ENCODE measurements at places on chromosomes 3 and 15. TPM values are rescaled to one million over a fixed set of nuclear protein-coding genes. Genes with fewer than 3 reads are reported as not detected.
A peak's percentile ranks its signal among the peaks of the same experiment; 100 is the strongest.

ANKUB1 gene
- total RNA-seq, result 3.1 TPM

GRCh38 chr3:4523710-4524698 lies 30.9 kb downstream of the ITPR1 start:
- no peak for DNase-seq

CHL1 gene
- total RNA-seq, result 4.2 TPM

KIF7 gene
- 1.5 TPM for total RNA-seq

STRA6 gene
- total RNA-seq, result 0.88 TPM

DNA sequence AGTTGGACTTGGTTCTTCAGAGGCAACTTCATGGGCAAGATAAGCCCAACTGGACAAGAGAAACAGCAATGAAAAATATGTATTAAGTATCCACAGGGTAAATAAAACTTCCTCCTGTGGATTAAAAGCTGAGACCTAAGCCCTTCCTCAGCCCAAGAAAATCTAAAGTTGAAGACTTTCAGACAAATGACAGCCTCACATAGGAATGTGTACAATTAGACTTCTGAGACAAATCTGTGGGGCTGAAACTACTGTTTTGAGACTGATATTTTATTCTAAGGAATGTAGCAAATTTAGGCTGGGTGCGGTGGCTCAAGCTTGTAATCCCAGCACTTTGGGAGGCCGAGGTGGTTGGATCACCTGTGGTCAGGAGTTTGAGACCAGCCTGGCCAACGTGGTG lies 74.2 kb upstream of the IL12A start:
- no peak for DNase-seq

NR2E3 gene
- 2.4 TPM for total RNA-seq

DNA sequence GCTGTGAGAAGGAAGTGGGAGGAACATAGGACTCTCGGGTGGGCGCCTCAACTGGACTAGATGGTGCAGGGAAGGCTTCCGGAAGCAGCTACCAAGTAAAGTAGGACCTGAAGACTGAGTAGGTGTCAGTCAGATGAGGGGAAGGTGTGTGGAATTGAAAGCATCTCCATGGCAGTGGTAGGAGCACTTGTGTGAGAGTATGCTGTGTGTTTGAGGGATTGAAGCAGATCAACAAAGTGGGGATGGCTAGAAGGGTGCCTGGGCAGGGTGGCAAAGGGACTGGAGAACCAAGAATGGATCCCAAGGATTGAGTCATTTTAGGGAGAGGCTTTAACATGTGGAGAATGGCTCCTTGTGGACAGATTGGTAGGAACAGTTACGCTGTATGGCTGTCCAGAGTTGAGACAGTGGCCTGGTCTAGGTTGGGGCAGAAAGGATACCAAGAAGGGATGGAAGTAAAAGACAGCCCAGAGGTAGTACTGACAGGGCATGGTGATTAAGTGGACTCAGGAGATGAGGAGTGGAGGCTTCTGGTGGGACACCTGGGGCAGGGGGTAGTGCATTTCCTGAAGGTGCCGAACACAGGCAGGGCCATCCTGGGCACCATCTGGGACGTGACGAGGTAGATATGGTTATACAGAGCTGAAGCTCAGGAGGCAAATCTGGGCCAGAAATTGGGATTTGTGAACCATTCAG lies 1.5 kb downstream of the UQCC5 start:
- DNase-seq, result no peak

ADAMTS17 gene
- 6.2 TPM for total RNA-seq

BTLA gene
- total RNA-seq, result 1.0 TPM

LRRN1 gene
- 3.9 TPM for total RNA-seq

MNS1 gene
- total RNA-seq, result 4.2 TPM

LACTB gene
- 18.4 TPM for total RNA-seq

- no peak for DNase-seq
Observed at GRCh38 chr3:152298393-152299248, 29.9 kb downstream of the MBNL1 start.

TUBGCP4 gene
- 10.0 TPM for total RNA-seq

GRCh38 chr3:128080323-128081080 lies 28.3 kb downstream of the SEC61A1 start:
- no peak for DNase-seq

GRCh38 chr15:38130740-38131498 lies 121.7 kb upstream of the SPRED1 start:
- DNase-seq, result no peak

DNA sequence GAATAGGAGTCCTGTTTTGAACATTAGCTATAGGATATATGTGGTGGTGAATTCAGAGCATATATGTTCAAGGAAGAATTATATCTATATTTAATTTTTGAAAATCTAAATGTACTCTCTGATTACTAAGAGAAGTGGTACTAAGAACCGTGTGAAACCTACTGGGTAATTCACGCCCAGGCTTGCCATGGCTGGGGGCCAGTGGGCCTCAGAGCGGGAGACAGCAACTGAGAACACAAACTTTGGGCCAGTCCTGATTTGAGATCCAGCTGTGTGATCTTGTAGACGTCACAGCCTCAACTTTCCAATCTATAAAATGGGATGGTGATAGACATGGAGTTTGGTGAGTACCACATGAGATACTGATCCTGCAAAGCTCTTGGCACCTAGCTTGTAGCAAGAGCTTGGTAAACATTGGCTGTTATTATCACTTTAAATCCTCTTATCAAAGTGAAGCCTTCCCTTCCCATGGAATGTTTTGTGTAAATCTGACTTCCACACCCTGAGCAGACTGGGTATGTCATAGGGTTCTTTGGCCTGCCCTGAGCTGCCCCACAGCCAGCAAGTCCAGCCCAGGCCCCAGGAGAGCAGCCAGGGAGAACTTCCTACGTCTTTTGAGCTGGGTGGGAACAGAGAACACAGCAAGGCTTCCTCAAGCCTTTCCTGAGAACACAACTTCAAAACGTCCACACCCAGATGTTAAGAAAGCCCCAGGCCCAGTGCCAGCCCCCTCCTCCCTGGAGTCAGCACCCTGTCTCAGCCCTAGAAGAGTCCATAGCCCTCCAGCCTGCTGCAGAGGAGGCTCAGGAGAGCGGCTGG lies 8.2 kb upstream of the PAQR5 start:
- DNase-seq, result peak; percentile 85

GNAT1 gene
- not detected for total RNA-seq

DNA sequence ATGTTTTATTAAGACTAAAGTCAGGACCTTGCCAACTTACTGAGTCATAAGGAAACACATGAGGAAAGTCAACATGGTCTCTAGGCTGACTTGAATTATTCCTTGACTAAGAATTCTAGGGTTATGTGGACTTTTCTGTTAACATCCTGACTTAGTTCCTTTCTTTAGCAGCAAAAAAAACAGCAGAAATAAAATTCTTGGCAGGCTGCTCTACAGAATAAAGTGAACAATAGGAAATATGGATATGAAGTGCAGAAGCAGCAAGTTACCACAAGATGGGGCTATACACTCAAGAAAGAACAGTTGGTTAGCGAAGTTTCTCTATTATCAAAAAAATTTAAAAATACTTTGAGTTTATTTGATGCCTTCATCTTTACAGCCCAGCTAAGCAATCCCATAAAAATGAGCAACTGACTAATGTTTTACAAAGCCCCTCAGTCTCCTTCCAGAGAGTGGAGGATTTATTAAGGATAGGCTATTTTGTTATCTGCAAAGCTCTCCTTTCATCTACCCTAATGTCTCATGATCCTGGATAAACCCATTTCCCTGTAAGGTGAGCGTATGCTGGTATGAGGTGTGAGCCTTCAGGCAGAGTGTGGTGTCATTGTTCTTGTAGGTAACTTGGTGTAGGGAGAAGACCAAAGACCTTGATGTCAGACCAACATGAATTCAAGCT lies 23.1 kb upstream of the MCCC1 start:
- no peak for DNase-seq

DNA sequence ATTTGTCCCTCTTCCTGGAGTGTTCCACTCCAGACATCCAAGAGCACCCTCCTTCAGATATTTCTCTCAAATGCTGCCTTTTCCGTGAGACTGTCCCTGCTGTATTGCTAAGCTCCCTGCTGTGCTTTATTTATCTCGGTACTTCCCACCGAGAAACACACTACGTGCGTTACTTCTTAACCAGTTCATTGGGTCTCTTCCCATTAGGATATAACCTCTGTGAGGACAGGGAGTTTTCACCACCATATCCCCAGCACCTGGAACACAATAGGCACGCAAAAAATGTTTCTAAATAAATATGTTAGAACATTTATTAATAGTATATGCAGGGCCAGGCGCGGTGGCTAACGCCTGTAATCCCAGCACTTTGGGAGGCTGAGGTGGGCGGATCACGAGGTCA lies 308.7 kb upstream of the IL12A start:
- DNase-seq, result no peak

SHC4 gene
- total RNA-seq, result 0.20 TPM

- no peak for DNase-seq
Observed at GRCh38 chr15:56538901-56539545, 74.1 kb upstream of the MNS1 start.

DNA sequence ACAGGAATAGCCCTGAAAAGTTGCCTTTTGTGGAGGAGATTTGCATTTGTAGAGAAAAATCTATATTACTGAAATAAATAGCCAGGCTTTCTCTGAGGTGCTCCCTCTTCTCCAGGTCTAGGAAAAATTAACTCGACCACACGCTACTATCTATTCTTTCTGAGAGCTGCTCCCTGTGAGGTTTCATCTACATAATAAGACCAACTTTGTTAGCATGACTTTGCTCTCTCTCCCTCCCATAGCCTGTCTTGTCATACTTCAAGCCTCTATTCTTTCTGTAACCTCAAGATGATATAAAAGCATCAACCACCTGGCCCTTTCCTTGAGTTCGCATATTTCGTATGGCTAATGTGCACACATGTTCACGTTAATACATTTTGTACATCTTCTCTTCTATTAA lies 75.8 kb upstream of the STRIT1 start:
- DNase-seq, result no peak

DNA sequence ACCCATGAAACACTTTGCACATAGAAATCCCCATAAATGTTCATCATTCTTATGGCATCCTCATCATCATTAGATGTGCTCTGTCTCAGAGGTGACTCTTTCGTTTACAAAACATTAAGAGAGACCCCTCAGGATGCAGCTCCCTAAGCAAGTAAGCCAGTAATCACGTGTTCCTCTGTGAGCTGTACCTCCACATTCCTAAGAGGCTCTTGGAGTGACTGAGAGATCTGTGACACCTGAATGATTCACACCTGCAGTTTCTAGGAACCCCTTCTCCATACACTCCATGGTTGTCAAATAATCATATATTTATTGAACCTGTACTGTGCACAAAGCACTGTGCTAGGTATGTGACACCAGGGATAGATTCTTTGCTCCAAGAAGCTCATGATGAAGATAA lies 602.4 kb downstream of the UNC13C start:
- DNase-seq, result no peak

DNA sequence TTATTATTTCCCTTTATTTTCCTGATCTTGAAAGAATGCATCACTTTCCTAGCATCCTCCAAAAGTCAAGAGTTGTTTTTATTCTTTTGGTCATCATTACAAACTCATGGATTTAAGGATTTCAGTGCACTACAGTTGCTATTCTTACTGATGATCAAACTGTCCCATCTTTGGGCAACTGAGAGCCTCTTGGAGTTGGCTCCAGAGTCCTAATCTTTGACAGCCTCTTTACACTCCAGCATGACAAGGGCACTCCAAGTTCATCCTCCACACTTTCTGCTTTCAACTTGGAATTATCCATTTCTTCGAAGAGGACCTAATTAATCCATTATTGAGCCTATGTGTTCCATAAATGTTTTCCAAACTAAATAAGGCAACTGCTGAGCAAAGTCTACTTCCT lies 5.7 kb downstream of the UACA start:
- no peak for DNase-seq

All from upper lobe of left lung (tissue), 6 donors.